ENCODE measurements at places on chromosomes 4 and X.

GRCh38 chr4:147480891-147481576, at the start of gene EDNRA:
TSS of gene EDNRA (plus strand) at chr4:147481097. CDS start at chr4:147485682, 4,585 bp downstream.
- DNase-seq, result peak; percentile 41

DNA sequence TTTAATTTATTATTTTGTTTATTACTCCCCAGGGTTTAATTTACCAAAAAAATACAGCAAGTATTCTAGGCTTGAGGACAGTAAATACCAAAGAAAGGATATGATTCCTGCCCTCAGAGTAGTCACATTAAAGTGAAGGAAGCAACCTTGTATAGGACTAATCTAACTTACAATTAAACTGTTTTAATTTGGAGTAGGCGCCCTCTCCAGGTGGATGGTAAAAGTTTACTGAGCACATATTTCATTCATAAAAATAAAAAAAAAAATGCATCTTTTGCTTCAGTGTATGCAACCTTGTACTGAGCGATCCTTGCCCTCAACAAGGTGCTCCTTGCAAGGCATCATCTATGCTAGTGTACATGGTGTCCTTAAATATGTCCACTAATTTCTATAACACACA, 72.0 kb upstream of the MAGEB16 start:
- DNase-seq, result no peak

DNA sequence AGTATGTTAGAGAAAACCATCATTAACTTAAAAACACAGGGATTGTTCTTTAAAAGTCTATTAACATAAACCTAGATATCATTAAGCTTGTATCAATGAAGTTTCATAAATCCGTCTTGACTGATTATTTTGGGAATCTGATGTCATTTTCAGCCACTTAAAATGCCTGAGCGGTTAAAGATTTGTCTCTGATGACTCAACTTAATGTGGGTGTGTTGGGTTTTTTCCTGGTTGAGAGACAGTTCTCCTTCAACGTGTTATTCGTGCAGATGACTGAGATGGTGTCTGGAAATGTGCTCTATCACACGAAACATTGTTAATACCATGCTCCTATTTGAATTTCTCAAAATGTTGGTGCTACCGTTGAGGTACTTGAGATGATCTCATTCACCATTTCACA, 227.3 kb upstream of the TENM3 start:
- no peak for DNase-seq

DNA sequence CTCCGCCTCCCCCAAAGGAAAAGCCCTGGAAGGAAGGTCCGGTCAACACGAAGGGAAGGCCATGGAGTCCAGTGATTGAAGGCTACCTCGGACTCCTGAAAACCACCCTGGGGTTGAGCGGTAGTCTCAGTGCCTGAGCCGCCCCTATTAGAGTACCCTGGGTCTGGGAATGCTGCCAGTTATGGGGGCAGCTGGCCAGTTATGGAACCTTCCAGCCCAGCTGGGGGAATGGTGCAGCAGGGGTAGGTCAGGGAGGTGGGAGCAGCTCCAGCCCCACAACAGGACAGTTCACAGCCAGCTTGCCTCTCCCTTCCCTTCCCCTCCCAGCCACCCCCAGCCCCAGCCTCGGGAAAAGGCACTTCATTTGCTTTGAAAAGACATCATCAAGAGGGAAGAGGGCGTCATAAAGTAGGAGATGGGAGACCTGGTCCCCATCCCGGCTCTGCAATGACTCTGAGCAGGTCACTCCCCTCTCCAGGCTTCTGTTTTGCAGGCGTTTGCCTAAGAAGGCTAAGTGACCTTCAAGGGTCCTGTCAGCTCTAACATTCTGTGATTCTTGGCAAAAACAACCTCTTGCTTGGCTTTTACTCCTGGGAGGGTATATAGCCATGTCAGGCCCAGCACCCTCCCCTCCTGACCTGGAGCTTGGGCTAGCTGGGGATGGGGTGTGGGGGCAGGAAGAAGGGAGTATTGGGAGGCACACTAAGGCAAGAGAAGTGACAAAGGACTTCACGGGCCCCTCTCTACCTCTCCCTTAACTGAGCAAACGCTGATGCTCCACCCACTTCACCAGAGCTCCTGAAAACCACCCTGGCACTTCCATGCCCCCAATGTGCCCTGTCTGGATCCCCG, 8.0 kb downstream of the APLN start:
- no peak for DNase-seq

DNA sequence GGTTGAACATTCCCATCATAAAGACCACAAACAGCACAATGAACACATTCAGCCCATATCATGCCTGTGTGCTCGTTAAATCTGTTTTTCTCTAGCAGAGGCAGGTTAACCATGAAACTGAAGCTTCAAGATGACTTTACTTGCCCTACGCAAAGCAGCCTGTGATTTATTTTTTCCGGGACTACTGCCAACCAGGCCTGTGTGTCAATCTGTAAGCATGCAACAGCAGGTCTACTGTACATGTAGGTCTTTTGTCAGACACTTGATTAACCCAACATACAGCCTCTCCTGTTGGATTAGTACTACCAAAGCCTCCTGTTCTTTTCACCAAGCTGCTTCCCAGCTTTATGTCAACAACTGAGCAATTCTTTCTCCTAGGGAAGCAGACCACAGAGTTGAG, 85.5 kb upstream of the ACSL1 start:
- DNase-seq, result no peak

- no peak for DNase-seq
Measured at GRCh38 chrX:96563646-96564045, 121.0 kb upstream of the DIAPH2 start.

- DNase-seq, result no peak
Measured at GRCh38 chr4:10095296-10095991, 21.2 kb downstream of the WDR1 start.

GRCh38 chr4:9969526-9970398, 51.5 kb downstream of the SLC2A9 start:
- no peak for DNase-seq

- DNase-seq, result peak; percentile 10
Measured at GRCh38 chr4:152605641-152606335, 69.9 kb upstream of the FBXW7 start.

DNA sequence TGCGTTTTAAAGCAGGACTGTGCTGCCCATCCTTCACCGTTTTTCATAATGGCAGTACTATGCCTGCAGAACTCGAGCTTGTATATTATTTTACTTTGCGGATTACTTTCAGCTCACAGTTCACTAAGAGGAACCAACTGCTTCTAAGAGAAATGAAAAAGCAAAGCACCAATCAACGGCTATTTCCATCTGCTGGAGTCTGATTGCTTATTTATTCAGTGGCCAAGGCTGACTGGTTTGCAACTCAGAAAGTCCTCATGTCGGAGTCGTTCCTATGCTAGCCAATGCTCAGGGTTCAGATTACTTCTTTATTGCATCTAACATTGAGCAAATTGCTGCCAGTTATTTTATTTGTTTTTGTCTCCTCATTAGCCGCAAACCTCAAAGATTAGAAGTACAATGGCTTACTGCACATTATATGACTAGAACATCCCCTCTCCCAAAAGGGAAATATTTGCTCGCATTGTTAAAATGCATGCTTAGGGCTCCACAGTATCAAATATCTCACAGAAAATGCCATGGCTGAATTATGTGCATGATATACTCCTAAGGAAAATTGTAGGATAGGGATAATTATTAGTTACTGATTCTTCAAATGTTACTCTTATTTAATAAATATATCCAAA, 1628.2 kb upstream of the ADGRL3 start:
- no peak for DNase-seq

GRCh38 chr4:1610791-1611500, 73.2 kb downstream of the FAM53A start:
- DNase-seq, result no peak

GRCh38 chr4:75723163-75724065, 963 bp upstream of the USO1 start:
- no peak for DNase-seq

GRCh38 chrX:15050395-15050794, 177.2 kb downstream of the MOSPD2 start:
- DNase-seq, result no peak

DNA sequence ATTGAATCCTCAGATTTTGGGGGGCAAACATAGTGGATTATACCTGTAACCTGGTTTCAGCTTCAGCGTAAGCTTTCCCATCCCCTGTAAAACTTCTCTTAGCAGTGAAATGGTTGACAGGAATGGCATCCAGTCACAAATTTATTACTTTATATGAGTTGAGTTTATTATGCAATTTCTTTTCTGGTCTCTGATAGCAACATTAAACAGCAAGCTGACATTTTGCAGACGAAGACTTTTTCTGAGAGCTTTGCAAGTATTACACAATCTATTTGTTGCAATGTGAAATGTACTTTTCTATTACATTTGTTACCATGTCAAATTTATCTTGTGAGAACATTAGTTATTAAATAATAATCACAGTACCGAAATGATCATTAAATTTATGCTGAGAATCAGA, 60.6 kb downstream of the GSPT2 start:
- DNase-seq, result no peak

GRCh38 chr4:1472911-1473518, 66.8 kb upstream of the NKX1-1 start:
- no peak for DNase-seq

DNA sequence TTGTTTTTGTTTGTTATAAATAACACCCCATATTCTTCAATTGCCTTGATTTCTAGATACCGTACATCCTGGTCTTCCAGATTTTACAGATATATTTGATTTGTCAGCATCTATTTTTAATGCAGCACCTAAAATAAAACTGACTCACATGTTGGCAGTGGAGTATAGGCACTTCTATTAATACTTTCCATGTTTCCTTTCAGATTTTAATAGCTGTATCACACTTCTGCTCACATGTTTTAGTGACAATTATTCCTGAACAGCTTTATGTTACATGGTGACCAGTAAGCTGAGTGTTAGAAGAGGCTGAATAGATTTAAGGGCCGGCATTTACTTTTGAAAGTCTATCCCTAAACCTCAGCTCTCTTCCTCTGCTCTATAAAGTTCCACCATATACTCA, 46.1 kb downstream of the C4orf46 start:
- DNase-seq, result no peak

DNA sequence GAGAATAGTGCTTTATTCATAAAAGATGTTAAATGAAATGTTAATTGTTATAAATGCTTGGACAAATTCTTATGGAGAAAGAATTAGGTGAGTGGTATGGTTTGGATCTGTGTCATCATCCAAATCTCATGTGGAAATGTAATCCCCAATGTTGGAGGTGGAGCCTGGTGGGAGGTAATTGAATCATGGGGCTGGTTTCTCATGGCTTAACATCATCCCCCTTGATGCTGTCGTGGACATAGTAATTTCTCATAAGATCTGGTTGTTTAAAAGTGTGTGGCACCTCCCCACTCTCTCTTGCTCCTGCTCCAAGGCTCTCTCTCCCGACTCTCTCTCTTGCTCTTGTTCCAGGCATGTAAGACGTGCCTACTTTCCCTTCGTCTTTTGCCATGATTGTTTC, 22.5 kb downstream of the GYPE start:
- no peak for DNase-seq

GRCh38 chrX:43224496-43224895, 431.6 kb upstream of the MAOA start:
- DNase-seq, result no peak

- no peak for DNase-seq
Measured at GRCh38 chr4:4693755-4694295, 152.0 kb upstream of the STX18 start.

DNA sequence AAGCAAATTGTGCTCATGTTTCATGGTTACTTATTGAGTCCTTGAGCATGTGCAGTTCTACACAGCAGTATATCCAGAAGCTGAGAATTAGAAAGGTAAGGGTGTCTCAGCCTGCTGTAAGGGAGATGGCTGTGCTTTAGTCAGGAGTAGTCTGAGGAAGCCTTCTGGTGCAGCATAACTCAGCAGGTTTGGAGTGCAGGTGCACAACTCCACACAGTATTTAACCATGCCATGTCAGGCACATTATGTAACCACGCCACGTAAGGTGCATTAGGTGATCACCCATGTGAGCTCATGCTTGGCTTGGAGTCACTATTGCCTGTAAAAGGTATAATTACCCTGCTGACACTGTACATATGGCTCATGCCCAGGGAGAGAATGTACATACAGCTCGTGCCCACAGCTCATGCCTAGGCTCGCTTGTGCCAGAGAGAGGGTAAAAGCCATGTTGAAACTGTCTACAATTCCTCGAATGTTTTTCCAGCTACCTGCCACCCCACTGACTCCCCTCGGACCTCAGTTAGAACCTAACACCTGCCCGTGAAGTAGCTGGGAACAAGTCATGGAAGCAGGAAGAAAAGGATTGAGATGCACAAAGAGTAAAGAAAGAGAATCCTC, 37.8 kb downstream of the UCHL1 start:
- DNase-seq, result no peak

DNA sequence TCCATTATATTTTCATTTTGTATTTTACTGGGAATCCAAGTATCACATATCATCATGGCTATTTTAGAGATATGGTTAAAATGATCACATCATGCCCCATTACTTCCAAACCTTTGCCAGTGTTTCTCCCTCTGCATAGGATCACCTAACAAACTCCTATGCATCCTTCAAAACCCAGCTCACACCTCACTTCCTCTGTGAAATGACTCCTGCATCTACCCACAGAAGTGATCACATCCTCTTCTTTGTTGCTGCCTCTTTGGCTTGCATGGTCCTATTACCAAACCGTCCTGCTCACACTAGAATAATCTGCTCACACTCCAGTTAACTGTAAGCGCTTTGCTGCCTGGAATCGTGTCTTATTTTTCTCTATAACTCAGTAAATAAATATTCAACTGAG, 74.7 kb upstream of the C4orf50 start:
- DNase-seq, result no peak

- DNase-seq, result no peak
Measured at GRCh38 chr4:10619220-10619619, 65.3 kb downstream of the CLNK start.

DNA sequence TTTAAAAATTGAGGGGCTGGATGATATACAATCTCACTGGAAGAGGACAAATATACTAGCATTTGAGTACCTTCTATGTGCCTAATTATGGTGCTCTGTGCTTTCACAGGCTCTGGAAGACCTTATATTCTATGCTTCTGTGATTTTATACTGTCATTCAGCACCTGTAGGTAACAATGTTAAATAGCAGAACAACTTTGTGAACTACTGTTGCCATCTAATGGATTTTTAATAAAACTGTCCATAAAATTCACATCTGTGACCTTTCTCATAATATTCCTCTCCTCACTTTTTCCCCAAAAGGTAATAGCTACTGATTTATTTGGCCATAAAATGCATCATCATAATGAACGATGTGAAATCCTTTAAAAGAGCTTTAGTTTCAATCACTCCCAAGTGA, 21.9 kb downstream of the POU3F4 start:
- DNase-seq, result no peak

- no peak for DNase-seq
Measured at GRCh38 chr4:4759232-4759631, 100.2 kb upstream of the MSX1 start.

DNA sequence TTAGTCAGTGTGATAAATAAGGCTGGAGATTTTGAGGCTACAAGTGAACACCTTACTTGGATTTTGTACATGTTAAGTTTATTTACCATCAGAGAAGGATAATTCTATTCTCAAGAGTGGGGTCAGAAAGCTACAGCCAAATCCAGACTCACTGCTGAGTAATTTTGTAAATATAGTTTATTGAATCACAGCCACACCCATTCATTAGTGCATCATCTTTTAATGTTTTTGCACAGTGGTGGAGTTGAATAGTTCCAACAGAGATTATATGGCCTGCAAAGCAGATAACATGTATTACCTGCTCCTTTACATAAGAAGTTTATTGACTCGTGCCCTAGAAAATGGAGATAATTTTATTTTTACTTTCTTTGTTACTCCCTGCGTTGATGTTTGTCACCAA, 60.4 kb downstream of the PCDH18 start:
- DNase-seq, result no peak

Measured in T1000 (cell line).